Fibroblast of mammary gland (primary cell): ENCODE measurements at places on chromosomes 7 and 10.

GRCh38 chr10:78483641-78484040 is 450.0 kb downstream of the RPS24 start:
- no peak for DNase-seq

- DNase-seq: no peak
Observed at GRCh38 chr10:76252733-76253132, 821.3 kb downstream of the LRMDA start.

GRCh38 chr7:74584160-74584954 is 73.2 kb upstream of the GTF2I start:
- no peak for DNase-seq

DNA sequence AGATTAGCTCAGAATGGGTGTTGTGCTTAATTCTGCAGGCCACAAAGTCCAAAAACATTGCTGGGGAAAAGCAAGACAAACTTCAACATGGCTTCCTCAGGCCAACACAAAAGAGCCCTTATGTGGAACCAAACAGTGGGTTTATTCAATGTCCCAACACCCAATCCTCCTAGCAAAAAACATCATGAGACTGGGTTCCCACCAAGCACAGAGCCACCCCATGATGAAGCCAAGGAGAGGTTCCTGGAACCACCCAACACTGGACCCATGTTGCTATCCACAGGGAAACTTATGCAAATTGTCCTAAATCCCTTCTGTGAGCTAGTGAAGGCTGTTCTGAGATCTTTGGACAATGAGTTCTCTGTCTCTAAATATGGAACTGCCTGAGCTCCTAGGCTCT is 24.0 kb downstream of the SLC25A13 start:
- DNase-seq: no peak

- DNase-seq: no peak
Observed at GRCh38 chr7:924541-925231, 29.8 kb downstream of the ADAP1 start.

GRCh38 chr7:54827734-54828133 is 68.7 kb upstream of the SEC61G start:
- DNase-seq: no peak
